A673 (cell line): ENCODE measurements at places on chromosomes 11 and 22. TPM values are rescaled to one million over a fixed set of nuclear protein-coding genes. Genes with fewer than 3 reads are reported as not detected.

Gene BDNF
- 0.07 and 0.09 TPM in 2 replicates for total RNA-seq

Gene GRAMD1B
- total RNA-seq = 12.8 and 13.0 TPM in 2 replicates

Gene FOLR1
- total RNA-seq = not detected in 2 replicates

Gene MMP1
- 610 and 815 TPM in 2 replicates for total RNA-seq

Gene PAMR1
- total RNA-seq = 0.39 and 0.62 TPM in 2 replicates

Gene UPK3A
- not detected in 2 replicates for total RNA-seq

Gene USP28
- total RNA-seq = 23.7 and 37.6 TPM in 2 replicates

Gene KRTAP5-1
- not detected in 2 replicates for total RNA-seq

Gene MPPED2
- total RNA-seq = 2.0 and 3.4 TPM in 2 replicates

Gene PDGFB
- total RNA-seq = 0.09 and 0.13 TPM in 2 replicates

Gene OR2AG1
- not detected in 2 replicates for total RNA-seq

Gene SLC22A25
- not detected in 2 replicates for total RNA-seq

Gene RIMBP3C
- total RNA-seq = 1.8 and 1.9 TPM in 2 replicates

Gene IL18
- total RNA-seq = not detected in 2 replicates

Gene TBX1
- total RNA-seq = 3.6 and 4.7 TPM in 2 replicates

Gene KRTAP5-10
- total RNA-seq = not detected in 2 replicates

Gene CHRM1
- total RNA-seq = 0.17 and 0.41 TPM in 2 replicates

Gene SLC5A12
- not detected in 2 replicates for total RNA-seq

Gene GPHA2
- total RNA-seq = not detected in 2 replicates

Gene MS4A7
- total RNA-seq = not detected in 2 replicates

Gene CDC42BPG
- 4.6 and 6.6 TPM in 2 replicates for total RNA-seq

Gene CCDC89
- 0.41 and 0.66 TPM in 2 replicates for total RNA-seq

Gene TRIOBP
- 28.7 and 35.1 TPM in 2 replicates for total RNA-seq

Gene OR52I1
- total RNA-seq = not detected in 2 replicates

Gene GLYATL2
- total RNA-seq = 0.74 and 1.7 TPM in 2 replicates
